ENCODE measurements at places on chromosomes 13 and 19.

GRCh38 chr13:51832471-51833152, 12.4 kb downstream of the TMEM272 start:
- DNase-seq = peak; percentile 54

- no peak for DNase-seq
Measured at GRCh38 chr13:87498681-87499080, 172.5 kb upstream of the SLITRK5 start.

- no peak for DNase-seq
Measured at GRCh38 chr19:16381756-16382401, 57.3 kb downstream of the KLF2 start.

- no peak for DNase-seq
Measured at GRCh38 chr13:20767309-20767943, 6.3 kb downstream of the EEF1AKMT1 start.

GRCh38 chr13:105426441-105426840, 1109.0 kb downstream of the EFNB2 start:
- no peak for DNase-seq

DNA sequence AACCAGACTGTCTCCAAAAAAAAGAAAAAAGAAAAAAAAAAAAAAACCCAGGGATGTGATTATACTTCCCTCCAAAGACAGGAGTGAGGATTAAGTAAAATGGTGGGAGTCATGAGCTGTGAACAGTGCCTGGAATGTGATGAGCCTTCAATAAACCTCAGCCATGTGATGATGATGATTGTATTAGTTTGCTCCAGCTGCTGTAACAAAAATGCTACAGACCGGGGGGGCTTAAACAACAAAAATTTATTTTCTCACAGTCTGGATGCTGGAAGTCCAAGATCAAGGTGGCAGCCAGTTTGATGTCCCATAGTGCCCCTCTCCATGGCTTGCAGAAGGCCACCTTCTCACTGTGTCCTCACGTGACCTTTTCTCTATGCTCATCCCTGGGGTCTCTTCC, 8.9 kb upstream of the PVR start:
- DNase-seq = no peak

GRCh38 chr19:10412257-10412977, 7.9 kb upstream of the PDE4A start:
- no peak for DNase-seq

- no peak for DNase-seq
Measured at GRCh38 chr19:42185277-42185676, 32.2 kb downstream of the DEDD2 start.

- DNase-seq = no peak
Measured at GRCh38 chr13:50080203-50080910, 65.1 kb downstream of the KCNRG start.

GRCh38 chr19:15641901-15642491, 1.3 kb downstream of the CYP4F3 start:
- DNase-seq = no peak

DNA sequence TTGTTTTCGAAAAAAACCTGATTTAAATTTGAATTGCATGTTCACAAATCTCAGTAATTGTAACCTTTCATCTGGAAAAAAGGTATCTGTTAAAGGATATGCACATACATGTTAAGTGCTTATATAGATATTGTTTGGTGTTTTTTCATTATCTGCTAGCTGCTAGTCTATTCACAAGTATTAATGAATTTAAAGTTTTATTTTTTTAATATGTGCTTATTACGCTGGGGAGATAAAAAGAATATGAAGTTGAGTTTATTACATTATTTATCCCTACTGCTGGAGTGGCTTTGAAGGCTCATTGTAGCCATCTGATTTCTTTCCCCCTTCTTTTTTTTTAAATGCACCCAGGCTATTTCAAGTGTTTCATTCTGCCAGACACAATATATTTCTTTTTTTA, 3.9 kb upstream of the MAB21L1 start:
- no peak for DNase-seq

DNA sequence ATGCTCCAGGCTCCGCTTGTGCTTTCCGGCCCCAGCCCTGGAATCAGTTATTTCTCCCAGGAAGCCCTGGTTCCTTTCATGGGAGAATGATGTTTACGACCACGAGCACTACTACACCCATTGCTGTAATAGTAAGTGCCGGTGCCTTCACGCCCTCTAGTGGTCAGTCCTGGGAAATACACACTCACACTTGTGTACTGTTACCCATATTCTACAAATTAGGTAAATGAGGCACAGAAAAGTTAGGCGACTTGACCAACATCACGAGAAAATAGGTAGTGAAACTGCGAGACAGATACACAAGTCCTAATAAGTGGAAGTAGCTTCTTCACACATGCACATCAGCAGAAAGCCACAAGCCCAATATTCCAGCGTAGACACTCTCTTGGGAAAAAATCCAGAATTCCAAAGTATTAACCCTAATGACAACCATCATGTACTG, 21.7 kb downstream of the CEACAM21 start:
- DNase-seq = peak; percentile 76

- DNase-seq = no peak
Measured at GRCh38 chr13:45336025-45336800, 4.8 kb downstream of the TPT1 start.

DNA sequence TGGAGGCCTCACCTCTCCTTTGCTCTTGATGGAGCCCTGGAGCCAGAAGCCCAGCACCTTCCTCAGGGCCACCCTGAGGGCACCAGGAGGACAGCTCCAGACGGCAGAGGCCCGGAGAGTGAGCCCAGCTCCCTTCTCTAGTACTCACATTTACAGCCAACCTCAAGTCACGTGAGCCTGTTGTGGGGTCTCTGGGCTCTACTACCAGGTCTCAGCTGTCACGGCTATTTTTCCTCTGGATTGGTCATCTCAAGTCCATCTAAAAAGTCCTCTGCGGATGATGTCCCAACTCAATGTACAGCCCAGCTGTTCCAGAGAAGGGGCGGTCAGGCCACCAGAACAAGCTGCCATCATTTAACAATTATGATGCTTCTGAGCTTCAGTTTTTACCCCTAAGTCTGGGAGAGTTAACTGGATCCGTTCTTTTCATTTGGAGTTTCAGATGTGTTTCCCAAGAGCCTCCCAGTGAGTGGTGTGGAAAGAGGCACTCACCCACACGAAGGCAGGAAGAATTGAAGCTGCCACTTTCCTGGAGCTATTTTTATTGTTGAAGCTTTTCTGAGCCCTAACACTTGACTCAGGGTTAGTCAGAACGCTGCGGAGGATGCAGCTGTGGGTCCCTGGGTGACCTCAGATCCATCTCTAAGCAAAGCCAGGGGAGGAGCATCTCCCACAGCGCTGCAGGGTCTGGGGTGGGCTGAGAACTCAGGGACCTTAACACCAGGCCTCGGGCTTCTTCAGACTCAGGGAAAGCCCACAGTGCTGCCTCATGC, 143.5 kb upstream of the UBL3 start:
- no peak for DNase-seq

GRCh38 chr19:36054733-36055686, at the start of gene WDR62:
WDR62 (plus strand) TSS chr19:36054897; CDS start chr19:36054972, 75 bp downstream.
- peak; percentile 95 for DNase-seq

- no peak for DNase-seq
Measured at GRCh38 chr13:50690006-50690405, 153.5 kb downstream of the DLEU7 start.

GRCh38 chr13:110520431-110521295, 40.9 kb downstream of the RAB20 start:
- no peak for DNase-seq

DNA sequence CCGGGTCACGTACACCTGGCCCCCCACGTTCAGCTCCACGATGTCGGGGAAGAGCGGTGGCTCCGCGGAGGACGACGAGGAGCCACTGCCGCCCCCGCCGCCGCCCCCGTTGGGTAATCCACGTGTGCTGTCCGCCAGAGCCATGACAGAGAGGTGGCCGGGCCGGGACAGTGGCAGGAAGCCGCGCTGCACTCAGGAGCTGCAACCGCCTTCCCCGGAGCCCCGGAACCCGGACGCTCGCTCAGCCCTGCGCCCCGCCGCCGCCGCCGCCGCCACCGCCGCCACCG, 257 bp downstream of the KCTD12 start:
- DNase-seq = no peak

DNA sequence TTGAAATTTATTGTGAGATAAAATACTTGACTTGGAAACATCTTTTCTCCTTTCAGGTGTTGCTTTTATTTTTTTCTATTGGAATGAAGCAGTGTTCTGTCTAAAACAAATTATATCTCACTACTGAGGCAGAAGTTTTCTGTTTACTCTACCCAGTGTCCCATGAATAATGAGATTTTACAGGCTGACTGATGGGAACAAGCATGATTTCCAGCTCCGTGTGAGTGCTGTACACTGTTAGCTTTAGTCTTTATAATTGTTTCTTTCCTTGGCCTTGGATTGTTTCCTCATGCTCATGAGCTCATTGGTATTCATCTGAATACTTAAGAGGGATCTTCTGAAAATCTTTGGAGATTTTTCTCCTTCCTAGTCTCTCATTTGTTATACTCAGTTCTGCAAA, 2049.5 kb upstream of the PRR20A start:
- no peak for DNase-seq
